Hair follicular keratinocyte (primary cell): ENCODE measurements at places on chromosomes 5 and 9. TPM values are rescaled to one million over a fixed set of nuclear protein-coding genes. Genes with fewer than 3 reads are reported as not detected.

The INSL6 gene
- not detected in 2 replicates for total RNA-seq

The C9orf153 gene
- not detected in 2 replicates for total RNA-seq

The DND1 gene
- 0.78 and 1.6 TPM in 2 replicates for total RNA-seq

The PLAC8L1 gene
- 0.23 TPM in 1 of 2 replicates, not detected in the other for total RNA-seq
